ENCODE measurements at places on chromosomes 3 and 15. TPM values are rescaled to one million over a fixed set of nuclear protein-coding genes. Genes with fewer than 3 reads are reported as not detected.
A peak's percentile ranks its signal among the peaks of the same experiment; 100 is the strongest.

DNA sequence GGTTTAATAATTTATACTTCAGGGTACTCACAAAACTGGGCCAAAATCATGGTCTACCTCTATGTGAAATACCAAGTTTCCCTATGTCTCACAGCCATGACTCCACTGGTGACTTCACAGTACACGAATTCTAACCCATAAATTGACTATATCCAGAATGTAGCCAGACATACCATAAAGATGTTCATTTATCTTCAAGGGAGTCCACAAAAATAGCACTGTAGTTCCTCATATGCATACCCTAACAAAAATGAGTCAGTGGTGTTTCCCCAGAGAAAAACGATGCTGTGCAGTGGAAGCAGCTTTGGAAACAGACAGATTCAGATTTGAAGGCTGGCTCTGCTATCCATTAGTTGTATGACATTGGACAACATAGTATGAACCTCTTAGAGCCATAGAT is 438.8 kb downstream of the FHIT start:
- DNase-seq, result no peak

- DNase-seq, result no peak
Measured at GRCh38 chr3:11878837-11879236, 32.2 kb upstream of the TAMM41 start.

GRCh38 chr15:60191016-60191415 is 186.9 kb downstream of the FOXB1 start:
- no peak for DNase-seq

- no peak for DNase-seq
Measured at GRCh38 chr3:32596282-32596908, 25.7 kb upstream of the DYNC1LI1 start.

- DNase-seq, result peak; percentile 84
Measured at GRCh38 chr3:129305592-129306091, 27.0 kb downstream of the HMCES start.

DNA sequence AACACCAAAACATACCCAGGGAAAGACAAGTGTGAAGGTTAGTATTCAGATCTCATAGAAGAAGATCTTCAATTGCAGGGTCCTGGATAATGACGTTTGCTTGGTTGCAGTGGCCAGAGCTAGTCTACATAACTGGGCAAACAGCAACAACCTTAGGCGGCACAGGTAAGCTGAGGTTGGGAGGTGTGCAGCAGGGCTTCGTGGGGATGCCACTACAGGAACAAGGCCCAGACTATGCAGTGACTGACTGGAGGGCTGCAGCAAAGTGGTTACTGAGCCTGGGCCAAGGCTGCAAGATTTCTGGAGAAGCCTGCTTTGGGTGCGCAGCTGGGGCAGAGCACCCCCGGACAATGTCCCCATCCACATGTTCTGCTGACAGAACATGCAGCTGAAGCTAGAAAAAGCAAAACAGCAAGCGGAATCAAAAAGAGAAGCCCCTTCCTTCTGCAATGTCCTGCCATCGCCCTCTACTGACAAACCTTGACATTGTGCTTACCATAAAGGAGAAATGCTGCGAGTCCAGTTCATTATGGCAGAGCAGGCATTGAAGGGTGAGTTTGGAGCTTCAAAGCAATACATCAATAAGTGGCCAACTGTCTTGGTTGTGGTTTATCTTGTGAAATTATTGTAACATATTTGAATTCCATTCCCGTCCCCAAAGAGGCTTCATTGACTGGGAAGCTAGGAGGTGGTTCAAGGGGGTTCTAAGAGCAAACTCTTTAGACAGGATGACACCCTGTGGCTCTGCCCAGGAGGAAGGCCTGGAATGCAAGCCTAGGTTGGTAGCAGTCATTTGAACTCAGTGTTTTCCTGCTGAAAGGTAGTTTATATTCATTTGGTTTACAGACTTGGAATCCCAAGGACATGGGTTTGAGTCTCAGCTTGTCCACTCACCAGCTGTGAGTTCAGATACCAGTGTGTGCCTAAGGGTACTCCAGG is 217.0 kb downstream of the PDCD6IP start:
- no peak for DNase-seq

Gene GMPS
- total RNA-seq, result 12.9 TPM

Gene CGGBP1
- 62.2 TPM for total RNA-seq

GRCh38 chr15:23565395-23566070 is at the start of gene MKRN3:
TSS of gene MKRN3 (plus strand) at chr15:23565674. CDS start at chr15:23565783, 109 bp downstream.
- no peak for DNase-seq

DNA sequence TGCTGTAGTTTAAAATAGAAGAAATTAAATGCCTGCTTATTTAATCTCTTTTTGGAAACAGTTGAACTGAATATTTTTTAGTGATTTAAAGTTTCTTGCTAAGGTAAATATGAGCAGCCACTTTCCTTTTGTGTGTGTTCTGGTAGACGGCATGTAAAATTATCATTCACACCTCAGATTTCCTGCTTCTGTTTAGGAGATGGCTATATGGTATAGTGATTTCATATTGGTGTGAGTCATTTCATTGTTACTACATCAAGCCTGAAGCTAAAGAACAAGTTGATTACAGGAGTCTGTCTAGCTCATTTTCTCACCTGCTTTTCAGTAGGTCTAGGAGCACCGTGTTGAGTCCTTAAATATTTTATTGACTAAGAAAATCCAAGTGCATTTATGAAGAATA is 2.2 kb downstream of the LRCH3 start:
- DNase-seq, result no peak

Gene UTS2B
- total RNA-seq, result not detected

Gene CYP1A2
- total RNA-seq, result not detected

DNA sequence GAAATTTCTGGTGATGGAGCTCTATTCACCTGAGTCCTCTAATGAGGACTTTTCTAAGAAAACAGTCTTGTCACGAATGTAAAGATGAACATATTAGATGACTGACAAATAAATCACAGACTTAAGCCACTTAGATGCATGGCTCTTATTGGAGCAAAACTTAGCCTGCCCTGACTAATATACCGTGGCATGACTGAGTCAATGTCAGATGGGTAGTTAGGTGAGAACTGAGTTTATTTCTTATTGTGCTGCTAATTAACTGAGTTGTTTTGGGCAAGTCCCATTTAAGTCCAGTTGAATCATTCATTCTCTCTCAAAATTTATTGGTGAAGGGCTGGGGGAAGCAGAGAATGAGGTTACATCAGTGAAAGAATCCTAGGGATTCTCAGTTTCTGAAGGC is 459.8 kb downstream of the MCTP2 start:
- no peak for DNase-seq
